ENCODE measurements at places on chromosomes 12 and 14. TPM values are rescaled to one million over a fixed set of nuclear protein-coding genes. Genes with fewer than 3 reads are reported as not detected.

Gene VPS29
- total RNA-seq: 128 TPM

Gene KCNMB4
- total RNA-seq: 0.13 TPM

Gene PPP4R4
- total RNA-seq: 1.1 TPM

Gene HSP90B1
- 503 TPM for total RNA-seq

Gene NID2
- 0.36 TPM for total RNA-seq

GRCh38 chr12:54379398-54380201 is 4.9 kb downstream of the ZNF385A start:
- DNase-seq: peak; percentile 73
- peak overlapping the region; percentile 44 for H3K4me3 ChIP-seq
- H3K27ac ChIP-seq: peak overlapping the region; percentile 64
- peaks cover 2% of the 10 kb centered on the region for H3K4me1 ChIP-seq

- peaks cover 8% of the 10 kb centered on the region for H3K36me3 ChIP-seq
- peak overlapping the region; percentile 80 for H3K4me3 ChIP-seq
- H3K4me1 ChIP-seq: peaks cover 17% of the 10 kb centered on the region
- no peak for DNase-seq
- no peaks in the 10 kb centered on the region for H3K27me3 ChIP-seq
Measured at GRCh38 chr12:11171969-11172675, 1.1 kb downstream of the SMIM10L1 start.

DNA sequence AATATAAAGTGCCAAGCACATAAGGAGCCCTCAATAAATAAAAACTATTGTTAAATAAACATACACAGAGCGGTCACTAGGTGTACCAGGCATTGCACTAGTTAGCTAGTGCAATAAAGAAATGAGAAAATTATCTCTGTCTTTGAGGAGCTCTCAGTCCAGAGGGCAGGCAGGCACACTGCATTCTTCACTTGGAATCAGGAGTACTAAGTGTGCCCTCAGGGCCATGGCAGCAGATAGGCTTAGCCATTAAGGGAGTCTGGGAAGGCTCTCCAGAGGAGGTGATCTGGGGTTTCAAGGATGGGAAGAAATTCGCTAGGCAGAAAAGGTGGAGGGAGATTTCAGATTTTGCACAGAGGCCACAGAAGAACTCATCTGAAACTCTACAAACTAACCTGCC is 9.1 kb downstream of the ABCD4 start:
- H3K4me1 ChIP-seq: no peaks in the 10 kb centered on the region
- no peak overlapping the region for H3K4me3 ChIP-seq
- no peak overlapping the region for H3K27ac ChIP-seq
- no peaks in the 10 kb centered on the region for H3K27me3 ChIP-seq
- 0 out of 2 replicates have a peak, but pooled peaks cover 2% of the 10 kb centered on the region for H3K36me3 ChIP-seq

- no peaks in the 10 kb centered on the region for H3K4me1 ChIP-seq
- no peak for DNase-seq
- no peak overlapping the region for H3K4me3 ChIP-seq
- H3K36me3 ChIP-seq: no peaks in the 10 kb centered on the region
- peak overlapping the region; percentile 44 for H3K27ac ChIP-seq
- no peaks in the 10 kb centered on the region for H3K27me3 ChIP-seq
Measured at GRCh38 chr12:131883521-131883900, 10.9 kb upstream of the ULK1 start.

Measured in Panc1 (cell line).